ENCODE measurements at places on chromosomes 6 and 20. TPM values are rescaled to one million over a fixed set of nuclear protein-coding genes. Genes with fewer than 3 reads are reported as not detected.

GRCh38 chr6:155782320-155782731 lies 326.7 kb upstream of the NOX3 start:
- DNase-seq, result no peak

DNA sequence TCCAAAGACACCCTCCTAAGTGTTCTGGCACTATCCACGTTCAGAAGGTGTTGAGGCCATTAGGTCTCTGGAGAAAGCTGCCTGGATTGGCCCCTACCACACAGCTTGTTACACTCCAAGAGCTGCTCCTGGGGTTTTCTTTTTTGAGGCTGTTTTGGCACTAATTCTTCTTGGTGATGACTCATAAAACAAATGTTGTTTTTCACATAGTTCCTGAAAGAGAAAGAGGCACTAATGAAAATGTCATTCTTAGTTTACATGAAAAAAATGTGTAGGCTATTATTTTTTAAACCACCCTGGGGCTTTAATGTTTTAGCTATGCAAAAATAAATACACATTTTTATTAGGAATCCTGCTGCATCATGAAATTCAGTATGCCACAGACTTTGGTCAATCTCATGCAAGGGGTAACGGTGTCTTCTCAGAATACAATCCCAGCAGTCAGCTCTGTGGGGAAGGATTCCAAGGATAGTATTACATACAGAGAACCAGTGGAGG lies 38.1 kb downstream of the TBPL1 start:
- no peak for DNase-seq

DNA sequence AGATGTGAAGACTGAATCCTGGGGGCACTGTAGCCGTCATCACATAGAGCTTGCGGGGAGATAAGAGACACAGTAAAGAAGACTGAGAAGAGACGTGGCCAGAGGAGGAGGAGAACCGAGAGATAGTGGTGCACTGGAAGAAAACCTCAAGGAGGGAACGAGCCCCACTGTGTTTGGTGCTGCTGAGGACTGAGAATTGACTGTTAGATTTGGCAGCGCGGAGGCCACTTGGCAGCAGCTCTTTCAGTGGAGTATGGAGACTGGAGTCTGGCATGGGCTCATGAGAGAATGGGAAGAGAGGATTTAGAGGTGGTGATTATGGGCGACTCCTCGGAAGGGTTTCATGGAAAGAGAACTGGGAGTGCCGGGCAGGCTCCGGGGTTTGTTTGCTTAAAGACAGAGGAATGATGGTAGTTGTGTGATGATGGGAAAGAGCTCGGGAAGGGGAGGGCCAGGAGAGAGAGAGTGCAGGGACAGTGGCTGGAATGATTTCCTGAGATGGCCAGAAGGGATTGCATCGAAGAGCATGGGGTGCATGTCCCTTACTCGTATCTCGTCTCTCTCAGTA lies 18.0 kb downstream of the CDYL start:
- DNase-seq, result no peak

HLA-DQA2 gene
- total RNA-seq, result 6.2 TPM

CDSN gene
- total RNA-seq, result 651 TPM

JPH2 gene
- 1.5 TPM for total RNA-seq

FBXO5 gene
- 3.0 TPM for total RNA-seq

BANF2 gene
- total RNA-seq, result not detected
